ENCODE measurements at places on chromosomes 3 and 15.

DNA sequence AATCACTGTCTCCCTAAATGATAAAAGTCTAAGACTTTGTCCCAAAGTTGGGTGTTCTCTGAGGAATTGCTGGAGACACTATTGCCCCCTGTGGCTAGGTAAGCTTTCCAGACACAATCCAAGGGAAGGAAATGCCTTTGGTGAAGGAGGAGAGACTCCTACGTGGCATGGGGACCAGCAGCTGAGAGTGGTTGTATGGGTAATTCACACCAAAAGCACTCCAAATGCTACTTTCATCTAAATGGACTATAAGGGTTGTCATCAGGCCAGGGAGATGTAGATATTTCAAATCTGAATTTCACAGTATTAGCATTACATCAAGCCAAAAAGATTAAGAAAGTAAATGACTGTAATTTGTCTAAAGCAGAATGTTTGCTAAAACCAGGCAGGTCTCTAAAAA is 400.8 kb upstream of the THBS1 start:
- no peak for DNase-seq

DNA sequence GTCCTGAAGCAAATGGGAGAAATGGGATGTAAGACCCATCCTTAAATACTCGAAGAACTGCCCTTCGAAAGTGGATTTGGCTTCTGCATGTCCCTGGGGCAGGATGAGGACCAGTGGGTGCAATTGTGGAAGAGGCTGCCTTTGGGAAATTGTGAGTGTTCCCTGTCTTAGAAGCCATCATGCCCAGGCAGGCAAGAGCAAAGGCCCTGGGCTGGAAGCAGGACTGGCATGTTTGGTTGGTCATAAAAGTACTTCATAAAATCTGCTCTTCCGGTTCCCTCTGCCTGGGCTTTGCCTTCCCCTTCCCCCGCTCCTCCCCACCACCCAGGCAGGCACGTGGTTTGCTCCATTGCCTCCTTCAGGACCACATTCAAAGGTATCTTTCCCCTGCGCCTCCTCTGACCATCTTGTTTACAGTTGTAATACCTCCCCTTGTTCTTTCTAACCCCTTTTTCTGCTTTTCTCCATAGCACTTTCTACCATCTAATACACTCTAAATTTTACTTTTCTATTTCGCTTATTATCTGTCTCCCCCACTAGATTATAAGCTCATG is 8.3 kb downstream of the MINAR1 start:
- no peak for DNase-seq

- no peak for DNase-seq
Observed at GRCh38 chr3:8864402-8865350, 95.3 kb upstream of the OXTR start.

GRCh38 chr15:55420171-55420866 is 12.0 kb downstream of the PIERCE2 start:
- no peak for DNase-seq

DNA sequence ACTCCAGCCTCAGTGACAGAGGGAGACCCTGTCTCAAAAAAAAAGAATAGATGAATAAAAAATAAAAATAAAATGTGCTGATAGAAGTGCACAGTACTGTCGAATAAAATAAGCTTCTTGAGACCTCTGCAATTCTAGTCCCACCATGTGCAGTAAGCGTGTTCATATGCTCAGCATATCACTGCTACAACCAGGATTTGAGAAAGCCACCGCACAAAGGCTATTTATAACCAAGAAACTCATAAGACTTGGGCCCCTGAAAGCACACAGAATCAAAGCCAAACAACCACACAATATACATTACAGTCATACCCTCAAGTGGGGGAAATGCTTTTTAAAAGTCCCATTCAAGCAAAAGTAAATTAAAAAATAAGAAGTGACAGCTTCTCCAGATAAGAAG is 56.5 kb upstream of the FXR1 start:
- no peak for DNase-seq

DNA sequence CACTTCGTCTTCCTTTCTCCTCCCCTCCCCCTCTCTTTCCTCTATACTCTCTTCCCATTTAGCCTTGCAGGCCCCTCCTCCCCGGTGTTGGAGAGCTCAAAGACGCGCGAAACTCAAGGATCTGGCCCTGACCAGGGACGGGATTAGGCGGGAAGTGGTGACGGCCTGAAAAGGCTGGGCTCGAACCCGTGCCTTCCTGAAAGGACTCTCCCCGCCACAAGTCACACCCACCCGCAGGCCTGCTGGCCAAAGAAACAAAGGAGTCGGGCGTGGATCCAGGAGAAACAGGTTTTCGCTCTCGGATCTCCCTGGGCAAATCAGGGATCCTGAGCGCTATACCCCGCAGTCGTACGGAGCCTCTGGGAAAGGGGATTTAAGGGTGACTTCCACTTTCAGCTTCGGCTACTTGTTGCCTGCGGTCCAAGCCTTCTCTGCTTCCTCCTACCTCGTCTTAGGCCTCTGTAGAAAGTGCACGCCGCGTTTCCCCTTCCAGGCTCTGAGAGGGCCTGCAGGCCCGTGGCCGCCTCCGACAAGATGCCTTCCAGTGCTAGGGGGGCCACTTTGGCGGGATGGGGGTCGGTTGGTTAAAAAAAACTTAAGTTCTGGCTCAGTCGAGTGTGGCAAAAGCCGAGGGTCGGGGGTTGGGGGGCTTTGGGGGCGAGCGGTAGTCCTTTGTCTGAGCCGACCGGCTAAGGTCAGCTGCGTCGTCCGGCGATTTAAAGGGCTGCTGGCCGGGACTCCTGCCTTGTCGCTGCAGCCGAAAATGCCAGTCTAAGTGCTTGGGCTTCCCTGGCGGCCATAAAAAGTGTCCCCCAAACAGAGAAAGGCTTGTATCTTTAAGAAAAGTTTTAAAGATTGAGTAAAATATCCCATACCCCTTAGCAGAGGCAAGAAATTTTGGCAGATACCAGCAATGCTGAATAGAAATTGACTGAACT is 8.2 kb downstream of the ZIC4 start:
- DNase-seq, result no peak

Measured in GM12878 (cell line).